ENCODE measurements at places on chromosomes 11 and 22.

- DNase-seq: no peak
Observed at GRCh38 chr11:18485913-18486528, 30.4 kb downstream of the LDHAL6A start.

GRCh38 chr22:45334068-45334467 is 24.3 kb downstream of the FAM118A start:
- no peak for DNase-seq

GRCh38 chr22:29193021-29193420 is 12.7 kb upstream of the EMID1 start:
- no peak for DNase-seq

- peak; percentile 67 for DNase-seq
Observed at GRCh38 chr11:13963949-13964770, 1.6 kb downstream of the SPON1 start.

DNA sequence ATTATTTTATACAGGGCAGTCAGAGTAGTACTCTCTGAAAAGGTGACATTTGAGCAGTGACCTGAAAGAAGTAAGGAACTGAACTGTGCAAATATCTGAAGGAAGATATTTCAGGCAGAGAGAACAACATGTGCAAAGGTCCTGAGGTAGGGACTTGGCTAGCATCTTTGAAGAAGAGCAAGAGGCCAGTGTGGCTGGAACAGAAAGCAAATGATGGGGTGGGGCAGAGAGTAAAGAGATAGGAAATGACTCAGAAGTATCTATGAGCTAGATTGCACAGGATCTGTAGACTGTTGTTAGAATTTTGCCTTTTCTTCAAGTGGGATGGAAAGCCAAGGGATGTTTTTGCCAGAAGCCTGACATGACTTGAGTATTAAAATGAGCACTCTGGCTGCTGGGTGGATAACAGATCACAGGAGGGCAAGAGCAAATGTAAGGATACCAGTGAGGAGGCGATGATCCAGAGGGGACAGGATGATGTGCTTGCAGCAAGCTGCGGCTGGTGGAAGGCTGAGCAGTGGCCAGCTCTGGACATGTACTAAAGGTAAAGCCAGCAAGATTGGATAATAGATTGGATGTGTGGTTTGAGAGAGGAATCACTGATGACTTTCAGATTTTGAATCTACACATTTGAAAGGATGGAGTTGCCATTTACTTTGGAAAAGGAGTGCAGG is 33.2 kb upstream of the TTC12 start:
- DNase-seq: no peak

GRCh38 chr11:107545101-107545514 is 20.4 kb downstream of the ALKBH8 start:
- DNase-seq: no peak

All from eye (tissue), 1 donor.